ENCODE measurements at places on chromosomes 16 and 17.
A peak's percentile ranks its signal among the peaks of the same experiment; 100 is the strongest.

GRCh38 chr16:57977418-57978069, 6.6 kb upstream of the CNGB1 start:
- no peak for DNase-seq

GRCh38 chr16:76204249-76204648, 73.0 kb upstream of the CNTNAP4 start:
- no peak for DNase-seq

DNA sequence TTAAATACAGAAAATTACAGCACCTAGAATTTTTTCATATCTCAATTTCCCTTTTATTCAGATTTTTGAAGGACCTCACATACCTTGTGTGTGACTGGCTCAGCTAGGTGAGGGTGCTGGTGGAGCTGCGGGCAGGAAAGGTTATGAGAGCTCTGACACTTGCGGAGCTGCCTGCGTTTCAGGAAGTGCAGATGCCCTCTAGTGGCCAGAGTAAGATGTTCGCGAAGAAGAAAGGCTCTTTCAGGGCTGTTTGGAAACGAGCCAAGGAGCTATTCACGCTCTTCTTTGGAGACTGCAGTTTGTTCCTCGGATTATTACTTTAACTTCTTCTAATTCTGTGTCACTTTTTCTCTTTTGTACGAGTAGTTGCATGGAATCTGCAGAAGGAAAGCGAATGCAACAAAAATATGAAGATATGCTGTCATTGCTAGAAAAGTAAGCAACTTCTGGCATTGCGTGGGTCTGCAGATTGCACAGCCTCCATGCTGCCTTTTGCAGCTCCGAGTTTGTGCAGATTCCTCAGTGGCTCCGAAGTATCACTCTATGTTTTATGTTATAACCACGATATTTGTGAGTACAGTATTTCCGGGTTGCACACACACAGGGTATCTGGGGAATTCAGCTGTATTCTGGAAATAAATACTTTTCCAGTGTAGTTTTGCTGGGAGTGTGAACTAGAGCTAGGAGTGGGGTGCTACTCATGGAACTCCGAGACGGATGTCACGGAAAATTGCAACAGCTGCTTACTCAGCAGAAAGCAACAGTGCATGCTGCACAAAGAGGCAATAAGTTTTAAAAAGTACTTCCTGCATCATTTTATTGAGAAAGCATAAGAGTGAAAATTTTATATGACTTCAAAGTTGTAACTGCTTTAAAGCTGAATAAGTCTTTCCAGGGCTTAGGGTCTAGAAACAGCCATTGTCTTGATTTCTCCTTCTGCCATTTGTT, 46.3 kb downstream of the DNAH9 start:
- DNase-seq = peak; percentile 26

GRCh38 chr17:76004750-76005262, 4.2 kb downstream of the CDK3 start:
- no peak for DNase-seq

- DNase-seq = no peak
Observed at GRCh38 chr17:27654136-27654535, 23.1 kb downstream of the LGALS9 start.

- peak; percentile 80 for DNase-seq
Observed at GRCh38 chr17:59105852-59106462, 723 bp downstream of the TRIM37 start.

GRCh38 chr17:27804113-27804512, 3.8 kb upstream of the NOS2 start:
- DNase-seq = no peak

DNA sequence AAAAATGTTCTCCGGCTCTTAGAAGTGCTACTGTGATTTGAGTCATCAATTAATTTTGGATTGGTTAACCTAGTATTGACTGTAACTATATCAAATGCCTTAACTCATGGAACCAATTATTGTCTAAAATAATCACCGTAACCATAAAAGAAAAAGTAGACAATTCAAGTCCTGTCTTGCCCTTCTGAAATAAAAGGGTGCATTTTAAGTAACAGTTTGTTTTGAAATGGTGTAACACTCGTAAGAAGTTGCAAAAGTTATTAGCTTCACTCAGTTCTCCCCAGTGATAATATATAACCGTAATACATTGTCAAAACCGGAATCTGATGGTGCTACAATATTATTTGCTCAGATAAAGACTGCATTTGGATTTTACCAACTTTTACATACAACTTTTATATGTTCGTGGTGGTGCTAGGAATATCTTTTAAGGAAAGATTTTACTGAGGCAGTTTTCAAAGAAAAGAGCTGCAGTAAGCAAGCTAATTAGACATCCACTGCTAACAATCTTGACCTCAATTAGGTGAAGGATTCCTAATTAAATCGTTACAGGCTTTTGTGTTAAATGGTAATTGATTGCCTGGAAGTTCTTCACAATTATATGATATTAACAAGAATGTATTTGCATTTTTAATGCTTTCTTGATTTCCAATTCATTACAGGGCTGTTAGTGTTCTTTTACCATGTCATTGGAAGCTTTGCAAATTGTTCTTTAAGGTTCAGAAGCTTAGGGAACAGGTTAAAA, 413.1 kb upstream of the MON1B start:
- DNase-seq = no peak

DNA sequence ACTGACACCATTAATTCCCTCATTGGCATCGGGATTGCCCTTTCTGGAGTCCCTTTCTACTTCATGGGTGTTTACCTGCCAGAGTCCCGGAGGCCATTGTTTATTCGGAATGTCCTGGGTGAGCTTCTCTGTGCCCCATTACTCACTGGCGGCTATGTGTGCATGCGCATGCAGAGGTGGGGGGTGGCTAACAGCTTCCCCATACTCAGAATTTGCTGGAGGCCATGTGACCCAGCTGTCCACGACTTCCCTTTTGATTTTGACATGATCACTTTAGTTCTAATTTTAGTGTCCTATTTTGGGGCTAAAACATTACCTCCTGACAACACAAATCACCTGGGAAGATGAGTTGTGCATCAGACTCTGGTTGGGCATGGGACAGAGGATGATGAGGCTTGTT, 14.1 kb downstream of the SLC7A6OS start:
- DNase-seq = no peak

DNA sequence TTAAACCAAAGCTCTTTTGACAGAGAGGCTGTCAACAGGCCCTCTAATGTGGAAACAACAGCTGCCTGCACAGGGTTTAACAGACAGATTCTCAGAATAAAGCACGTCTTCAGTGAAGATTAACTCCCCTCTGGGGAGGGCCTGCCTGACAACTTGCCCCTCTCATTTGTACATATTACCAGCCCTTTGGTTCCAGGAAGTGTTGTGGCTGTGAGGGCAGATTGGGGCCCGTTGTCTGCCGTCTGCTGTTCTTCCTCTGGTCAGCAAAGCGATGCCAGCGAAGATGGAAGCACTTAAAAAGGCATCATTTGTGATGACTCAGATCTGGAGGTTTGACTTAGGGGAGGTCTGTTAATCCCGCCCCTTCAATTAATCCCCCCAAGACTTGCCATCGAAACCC, 177.0 kb upstream of the IRX6 start:
- no peak for DNase-seq

DNA sequence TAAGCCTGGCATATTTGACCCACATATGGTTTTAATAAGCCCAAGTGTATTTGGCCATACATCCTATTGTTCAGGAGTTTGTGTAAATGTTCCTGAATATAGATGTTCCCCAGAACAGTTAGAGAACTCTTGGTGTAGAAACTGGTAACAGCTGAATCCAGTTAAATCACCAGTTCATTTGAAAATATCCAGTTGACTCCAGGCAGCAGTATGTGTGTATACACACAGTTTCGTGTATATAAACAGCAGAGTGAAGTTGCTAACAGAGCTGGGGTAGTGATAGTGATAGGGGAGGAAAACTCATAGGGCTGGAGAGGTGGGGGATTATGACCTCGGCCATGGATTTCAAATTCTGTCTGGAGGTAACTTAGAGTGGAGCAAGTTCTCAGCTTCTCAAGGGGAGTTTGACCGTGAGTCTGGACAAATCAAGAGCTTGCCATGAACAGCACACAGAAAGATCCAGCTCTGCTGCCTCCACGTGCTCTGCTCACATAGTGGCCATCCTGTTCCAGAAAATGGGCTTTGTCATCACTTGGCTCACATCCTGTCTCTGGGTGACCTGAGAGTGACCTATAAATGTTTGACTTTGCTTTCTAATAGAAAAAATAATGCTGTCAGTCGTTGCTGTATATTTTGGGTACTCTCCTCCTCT, 30.6 kb upstream of the MMD start:
- no peak for DNase-seq

- no peak for DNase-seq
Observed at GRCh38 chr16:19380328-19380727, 37.4 kb upstream of the TMC5 start.

DNA sequence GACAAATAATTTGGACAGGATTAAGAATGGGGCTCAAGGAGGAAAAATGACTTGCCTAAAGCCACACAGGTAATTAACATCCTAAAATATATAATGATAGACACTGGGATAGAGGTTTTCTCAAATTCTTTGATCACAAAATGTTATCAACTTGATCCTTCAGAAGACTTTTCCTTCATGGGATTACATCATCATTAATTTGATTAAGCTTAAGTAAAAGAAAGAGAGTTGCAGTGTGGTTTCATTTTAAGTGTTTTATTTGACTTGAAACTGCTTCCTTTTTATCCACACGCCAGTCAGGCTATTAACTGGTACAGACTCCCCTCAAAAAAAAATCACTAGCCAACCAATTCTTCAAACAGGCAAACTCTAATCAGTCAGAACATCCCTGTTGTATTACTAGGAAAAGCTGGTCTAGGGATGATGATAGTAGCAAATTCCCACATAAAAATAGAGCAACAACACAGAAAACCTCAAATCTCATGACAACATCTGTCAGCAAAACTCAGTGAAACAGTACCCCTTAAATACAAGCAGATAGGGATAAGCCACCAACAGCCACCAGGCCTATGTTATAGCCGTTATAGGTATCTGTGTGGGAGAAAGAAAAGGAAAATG, 32.5 kb downstream of the AKAP10 start:
- no peak for DNase-seq

DNA sequence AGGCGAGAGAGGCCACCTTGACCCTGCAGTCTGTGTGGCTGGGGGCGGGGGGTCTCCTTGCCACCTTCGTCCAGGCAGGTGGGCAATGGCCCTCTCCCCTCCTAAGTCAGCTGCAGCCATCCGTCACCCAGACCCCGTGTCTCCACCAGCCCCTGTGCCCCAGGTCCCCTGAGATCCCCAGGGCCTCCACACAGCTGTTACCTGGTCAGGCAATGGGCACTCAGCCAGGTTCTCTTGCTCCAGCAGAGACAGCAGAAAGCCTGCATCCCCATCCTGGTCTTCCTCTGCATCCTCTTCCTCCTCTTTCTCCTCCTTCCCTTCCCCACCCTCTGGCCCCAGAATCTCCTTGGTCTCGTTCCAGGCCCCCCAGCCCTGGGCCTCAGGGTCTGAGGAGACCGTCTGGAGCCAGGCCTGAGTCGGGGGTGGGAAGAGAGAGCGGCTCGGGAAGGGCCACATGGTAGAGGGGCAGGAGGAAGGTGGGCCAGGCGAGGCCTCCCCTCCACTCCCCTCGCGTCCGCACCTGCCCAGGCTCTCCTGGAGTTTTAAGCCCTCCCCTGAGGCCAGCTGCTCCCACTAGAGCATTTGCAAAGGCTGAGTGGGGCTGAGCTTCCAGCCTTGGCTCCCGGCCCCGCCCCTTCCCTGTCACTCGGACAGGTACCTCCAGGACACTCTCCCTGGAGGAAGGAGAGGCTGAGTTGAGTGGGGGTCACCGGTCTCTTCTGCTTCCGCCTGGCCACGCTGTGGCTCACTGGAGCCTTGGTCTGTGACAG, at the start of gene PABPN1L:
PABPN1L (minus strand) TSS at position 510 of the 770 bp plus-strand sequence; CDS start at position 456, 54 bp downstream.
- DNase-seq = no peak

Measured in CD4-positive, alpha-beta T cell treated with Interleukin-17A for 4 hours (primary cell).